ENCODE measurements at places on chromosomes 7 and 10.

DNA sequence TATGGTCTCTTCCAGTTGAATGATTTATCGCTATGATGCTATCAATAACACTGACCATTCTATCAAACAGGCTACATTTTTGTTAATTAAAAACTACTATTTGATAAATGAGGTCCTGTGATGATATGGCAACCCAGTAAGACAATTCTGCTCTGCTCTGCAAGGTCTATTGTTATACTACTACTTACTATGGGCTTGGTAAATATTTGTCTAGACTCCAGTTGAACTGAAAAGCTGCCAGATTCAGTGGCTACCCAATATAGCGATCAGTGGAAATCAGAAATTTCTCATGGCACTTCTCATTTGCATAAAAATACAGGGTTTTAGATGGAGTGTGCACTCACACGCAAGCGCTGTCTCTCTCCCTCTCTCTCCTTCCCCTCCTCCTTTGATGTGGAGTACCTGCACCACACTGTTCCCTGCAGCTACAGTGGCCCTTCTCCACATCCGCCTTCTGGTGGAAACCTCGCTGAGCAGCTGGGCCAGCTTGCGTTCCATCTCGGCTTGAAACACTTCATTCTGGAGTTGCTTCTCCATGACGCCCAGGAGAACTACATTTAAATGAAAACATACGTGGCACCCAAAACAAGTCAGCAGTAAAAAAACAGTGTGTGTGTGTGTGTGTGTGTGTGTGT is 77.9 kb downstream of the KIAA1549 start:
- peak; percentile 89 for DNase-seq

DNA sequence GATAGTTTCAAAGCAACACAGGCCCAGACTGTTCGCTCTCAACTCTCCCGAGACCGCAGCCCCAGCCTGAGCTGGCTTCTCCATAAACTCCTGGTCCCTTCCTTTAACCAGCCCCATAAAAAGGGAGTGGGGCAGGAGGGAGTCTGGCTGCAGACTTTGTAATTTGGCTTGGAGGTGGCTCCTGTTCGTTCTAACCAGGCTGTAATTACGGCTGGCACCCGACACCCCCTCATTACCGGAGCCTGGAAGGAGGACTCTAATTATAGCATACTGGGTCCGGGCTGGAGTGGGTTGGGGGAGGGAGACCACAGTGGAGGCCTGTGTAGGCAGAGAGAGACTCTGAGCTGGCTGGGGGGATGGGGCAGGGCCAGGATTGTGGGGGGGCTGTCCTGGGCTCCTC is 49.7 kb downstream of the UNC5B start:
- DNase-seq: no peak

DNA sequence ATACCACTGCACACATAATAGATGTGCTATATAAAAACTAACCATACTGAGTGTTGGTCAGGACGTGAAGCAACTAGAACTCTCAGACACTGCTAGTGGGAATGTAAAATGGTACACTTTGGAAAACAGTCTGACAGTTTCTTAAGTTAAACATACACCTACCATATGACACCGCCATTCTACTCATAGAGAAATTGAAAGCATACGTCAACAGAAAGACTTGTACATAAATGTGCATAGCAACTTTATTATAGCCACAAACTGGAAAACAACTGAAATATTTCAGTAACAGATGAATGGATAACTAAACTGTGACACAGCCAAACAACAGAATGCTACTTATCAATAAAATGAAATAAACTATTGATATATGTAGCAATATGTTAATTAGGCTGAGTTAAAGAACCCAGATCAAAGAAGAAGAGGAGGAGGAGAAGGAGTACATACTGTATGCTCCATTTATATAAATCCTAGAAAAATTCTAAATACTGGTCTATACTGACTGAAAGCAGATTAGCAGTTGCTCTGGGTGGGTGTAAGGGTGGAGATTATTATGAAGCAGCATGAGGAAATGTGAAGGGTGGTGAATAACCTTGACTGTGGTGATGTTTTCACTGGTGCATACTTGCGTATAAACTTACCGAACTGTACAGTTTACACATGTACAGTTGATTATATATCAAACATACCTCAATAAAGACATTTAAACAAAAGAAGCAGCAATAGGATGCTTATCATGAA is 48.6 kb downstream of the ARHGAP21 start:
- DNase-seq: no peak

DNA sequence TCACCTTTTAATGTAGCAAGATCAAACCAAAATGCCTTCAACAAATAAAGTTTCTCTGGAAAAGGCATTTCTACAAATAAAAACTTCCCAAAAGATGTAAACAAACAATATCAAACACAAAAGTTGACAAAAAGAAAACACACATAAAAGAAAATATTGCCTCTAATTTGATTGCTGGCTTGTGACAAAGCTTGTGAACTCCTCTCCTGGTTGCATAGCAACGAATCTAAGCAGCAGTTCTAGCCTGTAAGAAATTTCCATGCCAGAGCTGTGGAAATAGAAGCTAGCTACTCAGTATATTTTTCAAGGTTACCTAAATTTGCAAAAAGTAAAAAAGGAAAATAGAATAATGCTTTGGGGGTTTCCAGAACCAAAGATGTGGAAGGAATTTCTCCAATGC is 173.9 kb upstream of the CDK1 start:
- no peak for DNase-seq

DNA sequence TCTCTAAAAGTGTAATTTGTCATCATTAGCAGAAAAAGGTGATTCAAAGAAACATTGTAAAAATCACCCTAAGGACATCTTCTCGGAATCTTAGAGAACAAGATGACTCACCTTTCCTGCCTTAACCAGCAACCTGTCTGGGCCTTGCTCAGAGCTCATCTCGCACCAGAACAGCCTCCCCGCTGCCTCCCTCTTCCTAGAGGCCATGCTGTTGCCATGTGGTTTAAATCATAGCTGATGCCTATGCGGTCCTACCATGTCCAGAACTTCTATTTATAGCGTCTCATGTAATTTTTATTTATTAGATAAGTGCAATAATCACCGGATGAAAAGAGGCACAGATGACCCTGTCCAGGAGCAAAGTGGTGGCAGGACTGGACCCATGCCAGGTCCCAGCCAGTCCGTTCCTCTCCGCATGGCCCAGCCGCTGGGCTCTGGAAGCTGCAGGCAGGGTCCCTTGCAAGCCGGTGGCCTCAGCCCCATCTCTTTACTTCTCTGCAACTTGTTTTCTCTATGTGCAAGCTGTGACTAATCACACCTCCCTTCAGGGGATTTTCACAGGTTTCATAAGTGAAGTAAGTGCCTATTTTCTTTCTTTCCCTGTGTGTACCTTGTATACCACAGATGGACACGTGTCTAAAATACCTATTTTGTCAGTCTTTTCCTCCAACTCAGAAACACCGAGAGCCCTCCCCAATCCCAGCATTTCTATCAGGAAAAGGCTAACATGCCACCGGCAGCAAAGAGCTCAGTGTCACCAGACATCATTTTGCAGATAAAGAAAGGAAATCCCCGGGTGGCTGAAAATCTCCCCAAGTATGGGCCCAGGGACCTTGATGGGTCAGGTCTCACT is 27.1 kb downstream of the KLF6 start:
- DNase-seq: peak; percentile 57

DNA sequence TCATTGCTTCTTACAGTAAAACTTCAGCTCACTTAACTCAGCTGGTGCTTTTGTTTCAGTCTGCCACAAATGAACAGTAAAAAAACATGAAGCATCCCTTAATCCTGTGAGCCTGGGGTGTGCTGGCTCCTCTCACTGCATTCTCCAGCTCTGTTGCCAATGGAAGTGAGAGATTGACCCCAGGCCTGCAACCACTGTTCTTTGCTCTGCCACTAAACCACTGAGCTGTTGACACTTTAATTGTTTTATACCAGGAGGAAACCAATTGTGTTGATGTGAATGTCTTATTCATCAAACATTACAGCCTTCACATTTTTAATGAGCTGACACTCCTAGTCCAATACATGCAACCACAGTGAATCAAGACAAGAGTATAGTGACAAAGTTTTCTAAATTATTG is 69.4 kb upstream of the FZD1 start:
- no peak for DNase-seq

GRCh38 chr7:87574630-87575029 is 26.1 kb downstream of the ABCB1 start:
- DNase-seq: no peak

- DNase-seq: peak; percentile 46
Measured at GRCh38 chr7:135976312-135977006, 700 bp downstream of the MTPN start.

DNA sequence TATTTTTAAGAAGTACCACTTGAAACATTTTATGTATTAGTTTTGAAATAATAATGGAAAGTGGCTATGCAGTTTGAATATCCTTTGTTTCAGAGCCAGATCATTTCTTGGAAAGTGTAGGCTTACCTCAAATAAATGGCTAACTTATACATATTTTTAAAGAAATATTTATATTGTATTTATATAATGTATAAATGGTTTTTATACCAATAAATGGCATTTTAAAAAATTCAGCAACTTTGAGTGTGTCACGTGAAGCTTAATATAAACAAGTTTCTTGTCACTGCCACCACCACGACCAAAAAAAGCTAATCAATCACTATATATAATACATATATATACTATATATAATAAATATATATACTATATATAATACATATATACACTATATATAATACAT is 4.8 kb downstream of the IL6 start:
- DNase-seq: no peak

- DNase-seq: no peak
Measured at GRCh38 chr10:61408105-61408504, 45.1 kb downstream of the TMEM26 start.

DNA sequence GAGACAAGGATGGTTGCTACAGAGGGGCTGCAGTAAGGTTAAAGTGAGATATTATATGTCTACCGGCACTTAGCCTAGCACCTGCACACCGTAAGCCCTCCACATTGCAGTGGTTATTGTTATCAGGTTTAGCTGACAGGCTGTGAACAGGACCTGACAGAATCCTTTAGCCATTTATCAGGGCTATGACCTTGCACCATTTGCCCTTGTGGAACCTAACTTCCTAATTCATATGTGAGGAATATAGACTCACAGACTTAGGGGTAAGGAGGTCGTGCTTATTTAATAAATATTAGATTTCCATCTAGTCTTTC is 10.1 kb downstream of the NCOA4 start:
- DNase-seq: no peak

DNA sequence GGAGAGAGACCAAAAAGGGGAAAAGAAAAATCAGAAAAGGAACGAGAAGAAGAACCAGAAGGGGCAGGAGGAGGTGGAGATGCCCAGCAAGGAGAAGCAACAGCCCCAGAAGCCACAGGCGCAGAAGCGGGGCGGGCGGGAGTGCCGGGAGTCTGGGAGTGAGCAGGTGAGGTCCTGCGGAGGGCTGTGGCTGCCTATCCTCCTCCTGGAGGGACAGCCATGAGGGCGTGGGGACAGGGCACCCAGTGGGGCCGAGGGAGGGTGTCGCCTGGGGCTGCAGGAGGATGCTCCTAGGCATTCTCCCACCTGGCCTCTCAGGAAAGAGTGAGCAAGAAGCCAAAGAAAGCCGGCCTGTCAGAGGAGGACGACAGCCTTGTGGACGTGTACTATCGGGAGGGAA is 11.8 kb downstream of the CALHM2 start:
- DNase-seq: no peak

GRCh38 chr10:62317257-62317656 is 48.6 kb upstream of the RTKN2 start:
- no peak for DNase-seq

- no peak for DNase-seq
Measured at GRCh38 chr7:30594048-30594539, 584 bp upstream of the GARS1 start.

GRCh38 chr7:69218576-69218975 is 379.7 kb upstream of the AUTS2 start:
- DNase-seq: no peak

DNA sequence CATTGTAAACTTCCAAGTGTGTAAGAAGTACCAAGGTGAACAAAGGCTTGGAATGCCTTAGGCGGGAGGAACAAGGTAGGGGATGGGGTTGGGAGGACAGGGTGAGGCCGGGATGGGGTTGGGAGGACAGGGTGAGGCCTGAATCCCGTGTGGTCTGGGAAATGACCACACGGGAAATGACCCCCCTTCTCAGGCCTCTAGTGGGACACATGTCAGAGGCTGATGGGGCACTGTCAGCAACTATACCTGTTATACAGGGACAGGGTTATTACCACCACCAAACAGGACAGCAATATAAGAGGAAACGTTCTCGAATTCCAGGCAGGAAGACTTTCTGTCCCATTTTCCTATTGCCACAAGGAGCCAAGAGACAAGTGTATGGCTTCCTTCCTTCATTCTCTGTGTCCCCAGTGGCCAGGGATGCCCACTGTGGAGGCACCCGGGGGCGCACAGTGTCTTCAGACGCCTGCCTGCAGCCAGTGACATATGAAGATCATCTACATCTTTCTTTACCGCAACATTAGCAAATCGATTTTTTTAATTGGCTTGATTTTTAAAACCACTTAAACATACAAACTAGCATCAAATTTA is 1.3 kb downstream of the MKI67 start:
- peak; percentile 2 for DNase-seq

DNA sequence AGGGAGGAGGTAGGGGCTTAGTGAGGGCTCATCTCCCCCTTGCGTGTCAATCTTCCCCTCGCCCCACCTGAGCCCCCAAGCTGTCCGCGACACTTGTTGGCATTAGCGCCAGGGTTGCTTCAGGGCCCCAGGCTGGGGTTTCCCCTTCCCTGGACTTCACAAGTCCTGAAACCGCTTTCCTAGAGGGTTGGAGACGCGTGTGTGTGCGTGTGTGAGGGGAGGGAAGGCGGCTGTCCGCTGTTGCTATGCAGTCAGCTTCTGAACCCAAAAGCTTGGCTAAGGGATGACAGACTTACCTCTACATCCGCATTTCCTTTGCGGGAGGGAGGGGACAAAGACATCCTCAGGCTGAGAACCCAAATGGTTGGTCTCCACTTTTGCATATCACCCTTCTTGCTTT is 803 bp downstream of the GOLGA7B start:
- DNase-seq: peak; percentile 40

- DNase-seq: no peak
Measured at GRCh38 chr7:68770649-68771048, 827.6 kb upstream of the AUTS2 start.

GRCh38 chr7:27699751-27700150 is 37.1 kb upstream of the HIBADH start:
- DNase-seq: no peak

DNA sequence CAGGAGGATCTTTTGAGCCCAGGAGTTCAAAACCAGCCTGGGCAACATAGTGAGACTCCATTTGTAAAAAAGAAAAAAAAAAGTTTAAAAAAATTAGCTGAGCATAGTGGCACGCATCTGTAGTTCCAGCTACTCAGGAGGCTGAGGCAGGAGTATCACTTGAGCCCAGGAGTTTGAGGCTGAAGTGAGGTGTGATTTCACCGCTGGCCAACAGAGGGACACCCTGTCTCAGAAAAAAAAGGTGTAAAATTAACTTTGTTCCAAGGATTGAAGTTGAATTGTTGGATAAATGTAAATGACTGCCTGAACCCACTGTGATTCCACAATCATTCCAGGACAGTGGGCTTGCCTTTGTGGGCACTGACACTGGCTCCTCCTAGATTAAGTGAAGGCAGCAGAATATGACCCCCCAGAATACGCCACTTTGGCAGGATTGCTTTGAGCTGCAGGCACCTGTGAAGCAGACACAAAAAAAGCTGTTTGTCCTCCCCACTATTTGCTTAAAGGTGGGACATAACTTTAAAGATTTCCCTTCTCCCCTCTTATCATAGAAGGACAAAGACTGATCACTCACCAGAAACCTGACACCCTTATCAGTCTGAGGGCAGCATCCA is 57.2 kb upstream of the FOXI2 start:
- DNase-seq: no peak
